ENCODE measurements at places on chromosomes 5 and 9.

DNA sequence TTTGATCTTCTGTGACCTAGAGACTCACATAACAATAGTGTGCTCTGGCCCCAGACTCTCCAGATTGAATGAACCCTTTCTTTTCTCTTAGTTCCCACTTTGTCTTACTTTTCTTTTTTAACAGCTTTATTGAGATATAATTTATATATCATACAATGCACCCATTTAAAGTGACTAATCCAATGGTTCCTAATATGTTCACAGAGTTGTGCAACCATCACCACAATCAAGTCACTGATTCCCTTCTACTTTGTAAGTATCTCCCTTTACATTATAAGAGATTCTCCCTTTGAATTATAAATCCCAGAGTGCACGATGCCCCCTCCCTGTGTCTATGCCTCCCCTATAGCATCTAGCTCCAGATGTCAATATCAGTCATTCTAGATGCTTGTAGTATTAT, 172.4 kb downstream of the HINT1 start:
- DNase-seq, result no peak

DNA sequence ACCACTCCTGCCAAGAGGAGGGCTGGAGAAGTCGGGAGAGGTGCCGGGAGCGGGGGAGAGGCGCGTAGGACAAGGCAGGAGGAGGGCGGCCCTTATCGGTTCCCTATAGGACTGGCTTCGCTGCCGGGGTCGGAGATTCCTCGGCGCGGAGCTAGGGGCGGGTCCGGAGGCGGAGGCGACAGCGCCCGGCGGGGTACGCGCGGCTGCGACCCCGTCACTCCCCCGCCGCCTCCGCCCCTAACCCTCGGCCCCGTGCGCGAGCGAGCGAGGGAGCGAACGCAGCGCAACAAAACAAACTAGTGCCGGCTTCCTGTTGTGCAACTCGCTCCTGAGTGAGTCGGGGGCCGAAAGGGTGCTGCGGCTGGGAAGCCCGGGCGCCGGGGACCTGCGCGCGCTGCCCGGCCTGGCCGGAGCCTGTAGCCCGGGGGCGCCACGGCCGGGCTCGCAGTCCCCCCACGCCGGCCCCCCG, 2.0 kb downstream of the GLIS3 start:
- peak; percentile 71 for DNase-seq

GRCh38 chr5:133292300-133292699, 240.5 kb downstream of the HSPA4 start:
- no peak for DNase-seq

GRCh38 chr9:113543296-113543981, 79.9 kb downstream of the RGS3 start:
- no peak for DNase-seq

DNA sequence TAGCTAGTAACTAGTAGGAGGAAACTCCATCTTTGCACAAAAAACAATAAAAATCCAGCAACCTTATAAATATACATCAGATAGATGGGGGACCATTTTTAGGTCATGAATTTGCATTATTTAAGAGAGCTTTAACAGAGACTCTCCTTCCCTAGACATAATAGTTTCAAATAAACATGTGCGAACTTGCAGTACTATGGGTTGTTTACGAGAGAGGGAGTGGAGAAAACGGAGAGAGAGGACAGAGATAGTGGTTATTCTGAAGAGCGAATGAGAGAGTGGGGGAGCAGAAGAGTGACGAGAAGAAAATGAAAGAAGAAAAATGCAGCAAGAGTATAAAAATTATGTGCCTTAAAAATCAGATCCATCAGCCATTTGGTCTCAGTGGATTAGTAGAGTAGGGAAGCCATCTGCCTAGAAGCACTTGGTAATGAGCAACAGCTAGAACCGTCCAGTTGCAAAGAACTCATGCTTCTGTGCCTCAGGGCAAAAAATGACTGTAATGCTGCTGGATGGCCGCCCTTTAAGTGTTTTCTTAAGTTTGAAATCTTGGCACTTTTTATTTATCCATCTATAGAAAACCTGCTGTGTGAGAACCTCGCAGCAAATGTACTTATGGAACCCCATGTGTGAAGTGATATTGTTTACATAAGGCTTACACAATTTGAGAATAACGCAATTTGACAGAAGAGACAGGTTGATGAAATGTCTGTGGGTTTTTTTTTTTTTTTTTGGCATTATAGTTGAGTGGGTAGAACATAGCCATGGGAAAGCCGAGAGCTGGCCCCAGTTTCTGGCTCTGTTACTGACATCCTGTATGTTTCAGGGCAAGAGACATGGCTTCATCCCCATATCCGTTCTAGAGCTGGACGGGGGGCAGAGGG, 95.6 kb upstream of the ZNF608 start:
- no peak for DNase-seq

- DNase-seq, result no peak
Observed at GRCh38 chr9:18778846-18779245, 254.2 kb downstream of the SAXO1 start.

- no peak for DNase-seq
Observed at GRCh38 chr5:76040806-76041205, 42.4 kb upstream of the SV2C start.

DNA sequence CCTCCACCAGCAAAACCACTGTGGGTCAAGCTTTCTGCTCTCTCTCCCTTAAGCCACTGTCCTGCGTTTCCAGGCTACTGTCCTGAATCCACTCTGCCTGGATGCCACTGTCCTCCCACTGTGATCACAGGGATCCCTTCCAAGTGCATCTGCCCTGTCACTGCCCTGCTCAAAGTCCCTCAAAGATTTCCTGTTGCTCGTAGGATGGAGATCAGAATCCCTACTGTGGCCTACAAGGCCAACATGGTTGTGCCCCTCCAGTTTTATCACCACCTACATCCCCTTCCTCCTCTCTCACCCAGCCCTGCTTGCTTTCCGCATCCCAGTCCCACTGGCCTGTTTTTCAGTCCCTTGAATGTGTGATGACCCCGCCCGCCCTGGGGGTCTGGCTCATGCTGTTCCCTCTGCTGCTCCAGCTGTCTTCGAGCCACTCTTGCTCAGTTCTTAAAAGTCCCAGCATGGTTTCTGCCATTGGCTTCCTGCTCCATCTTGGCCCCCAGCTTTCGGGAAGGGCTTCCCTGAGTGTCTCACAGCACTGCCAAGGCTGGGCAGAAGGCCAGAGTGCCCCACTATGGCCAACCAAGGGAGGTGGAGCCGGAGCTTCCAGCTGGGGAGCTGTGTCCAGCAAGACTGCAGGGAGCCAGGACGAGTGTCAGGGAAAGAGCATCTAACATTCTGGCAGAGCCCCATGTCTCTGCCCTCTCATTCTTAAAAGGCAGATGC, 12.9 kb upstream of the FRRS1L start:
- no peak for DNase-seq

GRCh38 chr5:78557601-78558000, 91.0 kb downstream of the LHFPL2 start:
- no peak for DNase-seq

- DNase-seq, result no peak
Observed at GRCh38 chr9:24545285-24545684, 412 bp downstream of the IZUMO3 start.

GRCh38 chr5:83337453-83338035, 134.0 kb upstream of the VCAN start:
- DNase-seq, result no peak

- DNase-seq, result peak; percentile 29
Observed at GRCh38 chr5:166724284-166724683, 1567.2 kb upstream of the WWC1 start.

- DNase-seq, result no peak
Observed at GRCh38 chr5:53067641-53068040, 41.9 kb downstream of the MOCS2 start.

DNA sequence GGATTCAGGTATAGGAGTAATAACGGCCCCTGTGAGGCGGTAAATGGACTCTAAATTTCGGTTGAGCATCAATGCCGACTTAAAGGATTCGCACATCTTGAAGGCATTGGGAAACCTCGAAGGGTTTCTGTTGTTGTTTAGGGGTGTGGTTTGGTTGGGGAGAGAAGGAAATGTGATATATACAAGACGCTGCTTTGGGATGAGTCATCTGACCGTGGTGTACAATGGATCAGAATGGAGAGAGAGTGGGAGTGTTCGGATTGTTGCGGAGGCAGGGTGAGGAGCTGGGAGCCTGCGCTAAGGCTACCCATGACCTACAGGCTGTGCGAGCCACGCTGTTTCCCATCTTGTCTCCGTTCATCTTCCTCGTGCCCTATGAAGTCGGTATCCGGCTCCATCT, 60.4 kb upstream of the ERCC6L2 start:
- DNase-seq, result no peak

- no peak for DNase-seq
Observed at GRCh38 chr5:65034029-65034812, 265.5 kb downstream of the CWC27 start.

DNA sequence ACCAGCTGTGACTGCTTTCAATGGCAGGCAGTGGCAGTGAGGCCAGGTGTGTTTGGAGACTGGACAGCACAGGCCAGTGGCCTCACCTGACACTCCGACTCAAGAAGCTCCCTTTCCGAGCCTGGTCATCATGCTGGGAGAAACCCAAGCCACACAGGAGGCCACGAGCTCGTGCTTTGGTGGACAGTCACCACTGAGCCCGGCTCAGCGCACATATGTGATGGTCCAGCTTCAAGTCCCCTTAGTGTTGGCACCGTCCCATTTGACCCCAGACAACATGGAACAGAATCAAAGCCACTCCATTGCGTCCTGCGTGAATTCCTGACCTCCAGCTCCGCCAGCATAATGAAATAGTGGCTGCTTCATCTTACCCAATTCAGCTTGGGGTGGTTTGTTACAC, 64.0 kb upstream of the PPP1R26 start:
- no peak for DNase-seq

DNA sequence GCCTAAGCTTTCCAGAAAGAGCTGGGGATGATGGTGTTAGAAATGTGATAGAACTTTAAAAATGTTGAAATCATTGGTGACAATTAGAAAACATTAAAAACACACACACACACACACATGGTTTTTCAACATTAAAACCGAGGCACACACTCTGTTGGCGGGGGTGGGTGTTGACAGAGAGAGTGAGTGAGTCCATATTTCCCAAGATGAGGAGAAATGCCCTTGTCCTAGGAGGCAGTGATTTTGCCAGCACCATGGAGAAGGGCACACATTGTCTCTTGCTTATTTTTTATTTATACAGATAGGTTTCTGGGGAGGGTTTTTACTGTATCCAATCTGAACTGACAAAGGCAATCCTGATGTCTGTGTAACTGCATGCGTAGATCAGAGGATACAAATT, 152.5 kb downstream of the INSYN2B start:
- no peak for DNase-seq

DNA sequence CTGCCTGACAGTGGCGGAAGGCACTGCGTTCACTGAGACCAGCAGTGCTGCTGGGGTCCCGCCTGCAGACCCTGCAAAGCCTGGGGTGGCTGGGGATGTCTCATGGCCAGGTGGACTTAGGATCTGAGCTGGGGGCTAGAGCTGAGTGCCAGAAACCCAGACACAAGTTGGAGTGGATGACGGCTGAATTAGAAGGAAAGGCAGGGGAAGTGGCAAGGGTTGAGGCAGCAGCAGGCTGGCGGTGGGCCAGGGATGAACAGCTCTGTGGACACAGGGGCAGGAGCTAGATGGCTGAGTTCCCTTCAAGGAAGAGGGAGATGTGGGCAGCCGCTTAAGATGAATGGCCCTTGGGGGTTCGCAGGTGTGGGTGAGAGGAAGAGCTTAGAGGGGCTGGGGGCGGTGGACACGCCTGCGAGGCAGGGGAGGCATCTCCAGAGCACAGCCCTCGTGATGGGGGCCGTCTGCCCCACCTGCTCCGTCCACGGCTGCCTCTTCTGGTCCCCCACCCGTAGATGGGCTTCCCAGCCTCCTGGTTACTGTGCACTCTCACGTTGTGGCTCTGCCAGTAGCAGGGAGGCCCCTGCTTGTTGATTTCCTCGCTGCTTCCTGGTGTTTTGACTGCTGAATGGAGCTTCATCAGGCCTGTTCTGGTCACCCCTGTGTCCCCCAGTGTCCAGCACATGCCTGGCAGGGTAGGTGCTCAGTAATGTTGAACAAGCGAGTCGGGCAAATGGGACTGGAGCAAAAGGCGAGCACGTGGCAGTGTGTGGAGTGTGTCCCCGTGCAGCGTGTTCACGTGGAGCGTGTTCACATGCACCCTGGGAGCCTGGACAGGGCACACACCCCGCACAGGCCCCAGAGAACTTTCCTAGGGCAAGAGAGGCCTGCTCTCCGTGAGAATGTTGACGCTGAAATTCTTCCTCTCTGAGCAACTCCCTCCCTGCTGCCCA, 168.2 kb downstream of the CACNA1B start:
- DNase-seq, result no peak

DNA sequence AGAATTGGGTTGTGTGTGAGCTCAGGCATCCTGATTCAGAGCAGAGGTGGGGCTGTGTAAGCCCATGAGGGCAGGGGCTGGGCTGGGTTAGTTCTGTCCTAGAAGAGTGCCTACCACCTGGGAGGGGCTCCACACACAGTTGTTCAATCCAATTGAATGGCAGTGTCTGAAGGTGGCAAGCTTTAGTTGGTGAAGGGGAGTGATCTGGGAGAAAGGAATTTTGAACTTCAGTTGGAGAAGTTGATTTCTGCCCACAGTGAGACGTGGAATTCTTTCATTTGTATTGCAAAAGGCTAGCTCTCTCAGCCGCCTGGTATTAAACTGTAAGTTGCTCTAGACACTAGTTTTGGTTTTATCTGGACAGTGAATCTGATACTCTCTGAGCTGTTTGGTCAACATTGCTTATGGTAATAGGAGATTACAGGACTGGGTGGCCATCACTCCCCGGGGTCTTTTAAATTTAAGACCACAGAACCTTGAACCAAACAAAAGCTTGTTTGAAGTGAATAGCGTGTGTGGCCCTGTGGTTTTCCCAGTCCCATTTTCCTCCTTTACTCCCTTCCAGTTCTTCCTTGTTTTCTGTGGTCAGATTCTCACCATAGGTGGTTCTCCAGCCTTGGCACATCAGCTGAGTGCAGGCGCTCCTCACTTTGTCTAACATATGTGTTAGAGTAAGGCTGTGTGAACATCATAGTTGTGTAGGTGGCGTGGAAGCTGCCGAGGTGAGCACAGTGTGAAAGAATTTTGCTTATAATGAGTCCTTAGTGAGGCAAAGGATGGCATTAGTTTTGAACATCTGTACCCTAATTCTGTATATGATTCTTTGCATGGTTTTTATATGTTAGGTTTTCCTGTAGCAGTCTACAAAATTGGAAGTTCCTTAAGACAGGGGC, 78.0 kb downstream of the ARHGAP26 start:
- no peak for DNase-seq

- DNase-seq, result no peak
Observed at GRCh38 chr5:37396352-37396751, 17.2 kb downstream of the WDR70 start.

- no peak for DNase-seq
Observed at GRCh38 chr5:178284093-178284675, 51.6 kb upstream of the PHYKPL start.

DNA sequence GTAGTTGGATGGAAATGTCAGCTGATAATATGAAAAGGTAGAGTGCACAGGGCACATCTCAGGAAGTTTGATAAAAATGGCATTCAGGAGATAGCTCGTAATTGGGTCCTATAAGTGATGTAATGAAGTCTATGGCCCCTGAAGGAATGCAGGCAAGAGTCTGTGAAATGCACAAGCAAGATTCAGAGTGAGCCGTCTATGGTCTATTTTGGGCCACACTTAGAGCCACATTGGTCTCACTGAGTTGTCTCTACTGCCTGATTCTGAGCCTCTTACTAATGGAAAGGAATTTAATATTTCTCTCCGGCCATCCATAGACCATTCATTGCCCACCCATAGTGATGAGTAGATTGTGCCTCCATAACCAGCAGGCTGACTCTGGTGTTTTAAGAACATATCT, 111.3 kb upstream of the KCNN2 start:
- no peak for DNase-seq
